ENCODE measurements at places on chromosomes 5 and 9.

DNA sequence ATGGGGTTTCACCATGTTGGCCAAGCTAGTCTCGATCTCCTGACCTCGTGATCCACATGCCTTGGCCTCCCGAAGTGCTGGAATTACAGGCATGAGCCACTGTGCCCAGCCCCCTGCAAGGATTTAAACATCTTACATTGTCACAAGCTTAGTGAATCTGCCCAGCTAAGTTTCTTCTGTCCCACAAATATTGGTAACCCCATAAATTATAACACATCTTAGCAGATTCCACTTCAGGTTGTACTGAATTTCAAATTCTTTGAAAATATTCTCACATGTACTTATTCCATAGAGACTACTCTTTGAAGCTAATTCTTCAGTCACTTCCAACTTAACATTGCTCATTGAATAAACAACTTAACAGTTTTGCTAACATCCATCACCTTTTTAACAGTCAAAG, 13.4 kb upstream of the AFF4 start:
- DNase-seq = no peak

DNA sequence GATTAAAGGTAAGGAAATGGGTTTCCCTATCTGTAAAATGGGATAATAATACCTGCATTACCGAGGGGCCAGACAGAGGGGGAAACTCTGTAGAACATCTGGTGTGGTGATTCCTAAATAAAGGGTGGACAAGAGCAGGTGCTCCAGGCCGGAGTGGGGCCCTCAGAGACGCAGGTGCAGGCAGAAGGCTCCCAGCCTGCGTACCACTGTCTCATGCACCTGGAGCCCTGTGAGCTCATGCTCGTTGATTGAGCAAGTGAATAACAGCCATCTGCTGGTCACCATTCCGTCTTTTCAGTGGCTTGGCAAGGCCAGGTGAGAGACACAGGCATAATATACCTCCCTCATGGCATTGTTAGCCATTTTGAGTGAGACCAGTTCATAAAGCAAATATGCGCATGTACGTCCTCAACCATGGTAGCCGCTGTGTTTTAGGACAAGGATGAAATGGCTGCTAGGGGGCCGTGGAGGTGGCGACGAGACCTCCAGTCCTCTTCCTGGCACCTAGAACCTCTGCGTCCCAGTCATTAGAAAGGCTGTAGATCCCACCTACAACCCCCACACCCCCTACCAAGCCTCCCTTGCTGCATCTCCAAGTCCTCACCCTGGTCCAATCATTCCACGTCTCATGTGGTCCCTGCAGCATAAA, 198.0 kb upstream of the MVB12B start:
- peak; percentile 2 for DNase-seq

DNA sequence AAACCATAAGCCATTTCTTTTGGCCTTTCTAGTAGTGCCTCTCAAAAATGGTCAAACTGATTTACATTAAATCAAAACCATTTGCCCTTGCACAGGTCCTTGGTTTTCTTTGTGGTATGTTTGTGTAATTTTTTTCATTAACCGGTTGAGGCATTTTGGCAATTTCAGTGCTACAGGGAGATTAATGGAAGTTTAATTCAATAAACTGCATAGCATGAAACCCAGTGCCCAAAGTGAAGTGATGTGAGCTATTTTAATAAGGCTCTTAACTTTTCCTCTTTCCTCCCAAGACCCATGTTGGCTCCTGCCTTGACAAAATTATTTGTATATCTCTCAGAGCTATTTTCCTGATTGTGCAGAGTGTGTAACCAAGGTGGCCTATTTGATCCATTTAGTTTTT, 326.2 kb upstream of the SEMA6A start:
- DNase-seq = no peak

DNA sequence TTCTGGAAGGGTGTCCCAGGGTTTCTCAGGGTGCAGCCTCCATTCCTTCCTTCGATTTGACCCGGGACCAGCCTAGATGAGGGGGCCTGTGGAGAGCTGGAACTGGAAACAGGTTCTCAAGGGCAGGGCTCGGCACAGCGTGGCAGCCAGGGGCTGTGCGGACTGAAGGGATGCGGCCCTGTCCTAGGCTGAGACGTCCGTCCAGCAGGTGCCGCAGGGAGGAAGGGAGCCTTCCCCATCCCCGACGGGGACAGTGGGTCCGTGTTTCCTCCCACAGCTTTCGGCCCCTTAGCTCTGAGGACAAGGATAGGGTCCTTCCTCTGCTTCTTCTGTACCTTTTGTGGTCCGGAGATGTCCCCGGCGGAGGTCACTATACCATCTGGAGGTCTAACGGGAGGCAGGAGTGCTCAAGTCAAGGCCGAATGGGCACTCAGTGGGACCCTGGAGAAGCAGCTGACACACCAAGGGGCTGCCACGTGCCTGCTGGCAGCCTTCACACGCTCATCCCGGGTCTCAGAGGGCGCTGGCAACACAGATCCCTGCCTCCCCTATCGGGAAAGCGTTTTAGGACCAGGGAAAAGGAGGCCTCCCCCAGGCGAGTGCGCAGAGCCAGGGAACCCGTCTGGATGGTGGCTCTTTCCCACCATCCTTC, 49.9 kb downstream of the USP20 start:
- DNase-seq = peak; percentile 68

DNA sequence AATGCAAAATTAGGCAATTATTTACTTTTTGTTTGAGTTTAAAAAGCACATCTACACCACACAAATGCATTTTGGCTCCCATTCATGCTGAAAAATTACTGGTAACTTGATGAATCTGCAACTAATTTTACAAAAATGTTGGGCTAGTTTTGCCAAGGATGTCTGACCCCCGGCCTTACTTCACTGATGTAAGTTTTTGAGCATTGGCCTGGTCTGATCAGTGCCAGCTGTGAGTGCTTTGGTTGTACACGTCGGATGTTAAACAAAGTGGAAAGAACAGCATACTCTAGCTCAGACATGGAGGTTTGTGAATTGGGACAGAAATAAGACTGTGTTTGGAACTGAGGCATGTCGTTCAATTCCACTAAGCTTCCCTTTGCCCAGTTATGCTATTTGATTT, 1044.2 kb downstream of the TLE4 start:
- DNase-seq = no peak

DNA sequence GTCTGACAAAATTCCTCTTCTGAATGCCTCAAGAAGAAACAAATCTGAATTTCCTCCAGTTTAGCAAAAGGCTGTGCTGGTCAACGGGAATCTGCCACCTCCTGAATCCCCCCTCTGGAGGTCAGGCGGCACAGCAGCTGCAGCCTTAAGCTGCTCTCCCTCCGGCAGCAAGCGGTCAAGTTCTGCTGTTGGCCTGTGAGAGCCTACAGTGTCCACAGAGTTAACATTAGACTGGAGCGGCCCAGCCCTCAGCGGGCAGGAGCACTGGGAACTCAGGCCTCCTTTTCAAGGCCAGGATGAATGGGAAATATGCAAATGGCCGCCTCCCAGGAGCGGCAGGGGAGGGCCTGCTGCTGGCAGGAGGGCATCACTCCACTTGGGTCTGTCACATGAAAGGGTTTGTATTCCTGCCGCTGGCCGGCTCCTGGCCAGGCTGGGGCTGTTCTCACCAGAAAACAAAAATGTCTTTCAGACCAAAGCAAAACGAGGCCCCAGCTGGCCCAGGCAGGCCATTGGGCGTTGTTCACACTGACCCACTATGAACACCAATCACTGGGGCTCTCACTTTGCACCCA, 8.2 kb downstream of the ACSL6 start:
- DNase-seq = peak; percentile 79

- DNase-seq = no peak
Measured at GRCh38 chr9:125948887-125949596, 201.9 kb downstream of the PBX3 start.

GRCh38 chr9:108043585-108043984, 554.0 kb upstream of the KLF4 start:
- no peak for DNase-seq

- DNase-seq = no peak
Measured at GRCh38 chr9:78544230-78544629, 247.3 kb downstream of the PSAT1 start.

DNA sequence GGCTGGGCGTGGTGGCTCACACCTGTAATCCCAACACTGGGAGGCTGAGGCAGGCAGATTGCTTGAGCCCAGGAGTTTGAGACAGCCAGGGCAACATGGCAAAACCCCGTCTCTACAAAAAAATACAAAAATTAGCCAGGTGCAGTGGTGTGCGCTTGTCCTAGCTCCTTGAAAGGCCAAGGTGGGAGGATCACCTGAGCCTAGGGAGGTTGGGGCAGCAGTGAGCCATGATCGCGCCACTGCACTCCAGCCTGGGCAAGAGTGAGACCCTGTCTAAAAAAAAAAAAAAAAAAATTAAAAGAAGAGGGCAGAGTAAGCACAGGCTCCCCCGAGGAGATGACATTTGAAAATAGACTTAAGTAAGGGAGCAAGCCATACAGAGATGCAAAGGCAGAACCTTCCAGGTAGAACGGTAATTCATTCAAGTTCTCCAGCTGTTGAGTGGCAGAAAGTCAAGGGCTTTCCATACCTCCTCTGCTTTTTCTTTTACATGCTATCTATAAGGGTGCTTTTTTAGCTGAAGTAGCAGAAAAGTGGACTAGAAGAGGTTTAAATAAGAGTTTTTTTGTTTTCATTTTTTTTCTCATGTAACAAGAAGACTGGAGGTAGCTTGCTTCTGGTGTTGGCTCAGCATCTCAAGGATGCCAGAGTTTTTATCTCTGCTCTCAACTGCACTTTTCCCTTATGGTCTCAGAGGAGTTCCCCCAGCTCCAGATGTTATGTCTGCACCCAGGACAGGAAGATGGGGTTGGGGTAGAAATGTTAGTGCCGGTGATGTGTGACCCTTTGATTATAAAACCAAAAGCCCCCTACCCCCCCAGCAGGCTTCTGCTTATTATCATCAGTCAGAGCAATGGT, 40.8 kb downstream of the ERGIC1 start:
- DNase-seq = no peak

- peak; percentile 42 for DNase-seq
Measured at GRCh38 chr5:91022518-91022917, 360.6 kb downstream of the ARRDC3 start.

GRCh38 chr5:88743231-88743834, 139.7 kb downstream of the MEF2C start:
- no peak for DNase-seq

GRCh38 chr5:153084511-153084910, 406.0 kb upstream of the GRIA1 start:
- DNase-seq = no peak

- no peak for DNase-seq
Measured at GRCh38 chr9:31347082-31347617, 1037.3 kb upstream of the ACO1 start.

GRCh38 chr9:118882684-118883083, 486.6 kb downstream of the BRINP1 start:
- DNase-seq = no peak
